ENCODE measurements at places on chromosomes 7 and 10.

DNA sequence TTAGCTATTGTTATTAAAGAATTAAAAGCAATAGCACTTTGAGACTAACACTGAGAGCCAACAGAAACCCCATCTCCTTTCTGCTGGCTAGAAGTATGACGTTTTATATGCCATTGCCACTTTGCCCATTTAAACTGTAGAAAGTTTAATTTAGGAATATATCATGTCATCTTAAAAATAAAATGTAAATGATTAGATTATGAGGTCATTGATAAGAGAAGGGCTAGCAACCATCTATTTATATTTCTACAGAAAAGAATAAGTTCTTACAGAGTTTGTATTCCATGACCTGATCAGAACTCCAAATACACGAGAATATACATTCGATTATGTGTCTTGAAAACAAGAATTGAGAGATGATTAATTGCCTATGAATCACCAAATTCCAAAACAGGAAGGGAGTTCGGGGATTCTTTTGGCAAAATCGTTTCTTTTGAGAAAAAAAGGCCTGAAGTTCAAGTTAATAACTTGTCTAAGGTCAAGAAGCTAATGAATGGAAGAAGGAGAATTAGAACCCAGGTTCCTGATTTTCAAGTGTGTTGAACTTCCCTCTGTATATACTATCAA lies 227.0 kb downstream of the TRIL start:
- no peak for DNase-seq

GRCh38 chr10:108819302-108819701 lies 1104.0 kb downstream of the XPNPEP1 start:
- no peak for DNase-seq

- DNase-seq: peak; percentile 8
These were observed 473 bp upstream of the CCDC201 start for GRCh38 chr7:45873355-45873754.

DNA sequence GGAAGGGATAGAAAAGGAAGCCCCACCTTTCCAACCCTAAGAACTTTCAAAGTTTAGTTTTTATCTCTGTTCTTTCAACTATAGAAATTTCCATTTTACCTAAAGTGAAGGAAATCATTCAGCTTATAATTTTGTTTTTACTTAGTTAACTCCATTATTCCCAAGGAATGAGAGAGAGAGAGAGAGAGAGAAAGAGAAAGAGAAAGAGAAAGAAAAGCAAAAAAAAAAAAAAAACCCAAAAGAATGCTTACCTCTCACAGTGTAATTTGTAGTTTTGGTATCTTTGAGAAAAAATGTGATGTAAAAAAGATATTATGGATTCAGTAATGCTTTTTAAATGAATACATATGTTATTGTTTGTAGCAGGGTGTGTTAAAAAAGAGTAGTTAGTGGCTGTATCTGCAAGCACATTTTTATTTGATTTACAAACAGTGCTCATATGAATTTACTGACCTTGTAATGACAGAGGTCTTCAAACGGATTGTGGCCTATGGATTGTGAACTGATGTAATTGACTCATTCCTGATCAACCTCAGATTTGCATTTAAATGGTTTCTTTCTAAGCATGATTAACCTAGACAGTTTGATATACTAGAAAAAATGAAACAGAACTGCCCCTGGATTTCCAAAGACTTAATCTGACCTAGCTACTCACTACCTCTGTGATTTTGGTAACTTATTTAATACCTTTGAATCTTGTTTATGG lies 64.9 kb downstream of the LCOR start:
- no peak for DNase-seq

DNA sequence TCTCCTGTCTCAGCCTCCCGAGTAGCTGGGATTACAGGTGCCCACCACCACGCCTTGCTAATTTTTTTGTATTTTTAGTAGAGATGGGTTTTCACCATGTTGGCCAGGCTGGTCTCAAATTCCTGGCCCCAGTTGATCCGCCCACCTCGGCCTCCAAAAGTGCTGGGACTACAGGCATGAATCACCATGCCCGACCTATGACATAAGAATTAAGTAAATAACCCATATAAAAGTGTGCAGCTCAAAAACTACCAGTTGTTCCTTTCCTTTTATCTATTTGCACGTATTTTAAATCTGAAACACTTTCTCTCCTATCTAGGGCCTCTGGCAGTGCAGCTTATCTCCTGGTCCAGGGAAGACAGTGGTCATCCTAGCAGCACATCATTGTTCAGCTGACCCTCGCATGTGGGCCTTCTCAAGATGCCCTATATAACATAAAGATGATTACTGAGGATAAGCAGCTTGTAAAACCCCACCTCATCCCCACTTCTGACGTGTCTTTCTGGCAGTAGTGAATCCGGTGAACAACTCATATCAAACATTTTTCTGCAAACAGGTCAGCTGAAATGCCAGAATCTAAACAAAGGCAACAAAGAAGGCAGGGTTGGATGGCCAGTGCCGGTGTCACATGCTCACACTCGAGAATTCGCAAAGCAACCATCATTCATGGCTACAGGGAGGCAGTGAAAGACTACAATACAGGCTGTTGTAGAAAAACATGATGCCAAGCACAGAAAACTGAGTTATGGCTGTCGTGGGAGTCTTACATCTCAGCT lies 36.0 kb upstream of the KCNIP2 start:
- DNase-seq: peak; percentile 6

DNA sequence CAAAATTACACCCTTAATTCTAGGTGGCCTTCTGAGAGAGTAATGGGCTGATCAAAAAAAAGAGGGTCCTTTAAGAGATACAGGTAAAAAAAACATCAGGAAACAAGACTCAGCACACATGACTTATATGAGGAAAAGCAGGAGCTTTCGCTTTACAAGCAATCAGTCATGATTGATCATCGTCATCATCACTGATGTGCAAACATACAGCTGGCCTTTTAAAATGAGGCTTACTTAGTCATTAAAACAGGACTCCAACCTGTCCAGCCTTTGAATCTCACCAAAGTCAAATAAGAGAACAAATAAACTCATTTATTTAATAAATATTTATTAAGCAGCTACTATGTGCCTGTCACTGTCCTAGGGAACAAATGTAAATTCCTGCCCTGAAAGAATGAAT lies 255.3 kb downstream of the SKAP2 start:
- DNase-seq: no peak

DNA sequence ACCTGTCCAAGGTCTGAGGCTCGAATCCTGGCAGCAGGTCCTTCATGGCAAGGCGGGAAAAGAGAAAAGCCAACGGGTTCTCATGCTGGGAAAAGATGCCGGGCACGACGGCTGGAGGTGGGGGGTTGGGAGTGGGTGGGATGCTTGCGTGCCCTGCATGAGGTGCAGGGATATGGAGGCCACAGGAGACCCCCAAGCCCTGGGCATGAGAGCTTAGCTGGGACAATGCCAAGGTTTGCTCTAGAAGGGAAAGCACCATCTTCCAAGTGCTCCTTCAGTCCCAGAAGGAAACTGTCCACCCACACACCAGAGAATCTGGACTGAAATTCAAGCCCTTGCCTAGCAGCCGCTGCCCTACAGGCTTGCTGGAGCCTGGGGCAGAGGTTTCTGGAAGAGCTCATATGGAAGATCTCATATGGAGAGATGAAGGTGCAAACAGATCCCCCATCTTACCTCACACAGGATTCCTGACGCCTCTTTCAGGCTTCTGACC lies 64.3 kb downstream of the ZRANB1 start:
- DNase-seq: no peak

GRCh38 chr10:127059314-127059713 lies 137.1 kb downstream of the INSYN2A start:
- no peak for DNase-seq

GRCh38 chr7:111508387-111508786 lies 53.9 kb downstream of the IMMP2L start:
- DNase-seq: no peak

DNA sequence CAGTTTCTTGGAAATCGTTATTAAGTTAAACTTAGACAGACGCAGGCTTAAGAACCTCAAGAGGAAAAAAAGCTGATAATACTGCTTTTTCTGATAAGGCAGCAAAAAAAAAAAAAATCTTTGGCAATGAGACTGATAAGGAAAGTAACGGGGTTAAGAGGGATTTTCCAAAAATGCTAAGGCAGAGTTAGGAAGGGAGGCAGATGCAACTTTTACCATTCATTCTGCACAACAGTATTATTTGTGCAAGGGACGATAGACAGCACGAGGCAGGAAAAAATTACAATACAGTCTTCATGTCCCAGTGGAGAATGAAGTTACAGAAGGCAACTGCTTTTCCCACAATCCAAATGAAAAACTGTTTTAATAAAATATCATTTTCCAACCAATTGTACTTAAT lies 194.0 kb downstream of the DOCK4 start:
- DNase-seq: no peak

- DNase-seq: no peak
These were observed 46.5 kb upstream of the C10orf71 start for GRCh38 chr10:49252313-49253034.

- no peak for DNase-seq
These were observed 98.0 kb downstream of the TMEM26 start for GRCh38 chr10:61355211-61355610.

GRCh38 chr10:85741626-85742300 lies 624.8 kb downstream of the GRID1 start:
- no peak for DNase-seq

DNA sequence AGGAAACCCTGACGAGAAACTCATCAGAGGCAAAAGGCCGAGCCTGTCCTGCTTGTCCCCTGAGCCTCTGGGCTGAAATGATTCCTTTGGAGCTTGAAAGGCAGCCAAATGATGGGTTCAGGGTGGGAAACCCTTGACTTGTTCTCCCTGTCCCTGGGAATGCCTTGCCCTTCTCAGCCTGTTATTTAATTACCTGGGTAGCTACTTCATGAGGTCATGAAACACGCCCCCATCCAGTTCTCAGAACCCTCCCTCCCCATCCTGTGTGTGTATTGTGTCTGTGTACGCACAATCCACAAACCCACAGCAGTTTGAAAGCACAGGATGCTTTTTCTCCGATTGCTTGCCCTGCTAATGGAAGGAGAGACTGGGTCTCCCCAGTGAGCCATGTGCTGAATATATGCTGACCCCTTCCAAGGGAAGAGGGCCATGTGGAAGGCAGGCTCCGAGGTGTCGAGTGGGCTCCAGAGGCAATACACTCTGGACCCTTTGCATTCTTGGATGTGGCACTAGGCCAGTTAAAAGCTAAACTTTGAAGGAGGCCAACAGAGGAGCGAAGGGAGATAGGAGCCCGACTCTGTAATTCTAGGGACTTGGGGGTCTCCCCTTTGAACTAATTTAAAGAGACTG lies 10.6 kb downstream of the DUSP5 start:
- no peak for DNase-seq

- DNase-seq: no peak
These were observed 1052.3 kb upstream of the PHF14 start for GRCh38 chr7:9921326-9921725.

- no peak for DNase-seq
These were observed 17.0 kb downstream of the CSGALNACT2 start for GRCh38 chr10:43155221-43155620.

GRCh38 chr7:33918438-33919143 lies 13.3 kb downstream of the BMPER start:
- DNase-seq: no peak

DNA sequence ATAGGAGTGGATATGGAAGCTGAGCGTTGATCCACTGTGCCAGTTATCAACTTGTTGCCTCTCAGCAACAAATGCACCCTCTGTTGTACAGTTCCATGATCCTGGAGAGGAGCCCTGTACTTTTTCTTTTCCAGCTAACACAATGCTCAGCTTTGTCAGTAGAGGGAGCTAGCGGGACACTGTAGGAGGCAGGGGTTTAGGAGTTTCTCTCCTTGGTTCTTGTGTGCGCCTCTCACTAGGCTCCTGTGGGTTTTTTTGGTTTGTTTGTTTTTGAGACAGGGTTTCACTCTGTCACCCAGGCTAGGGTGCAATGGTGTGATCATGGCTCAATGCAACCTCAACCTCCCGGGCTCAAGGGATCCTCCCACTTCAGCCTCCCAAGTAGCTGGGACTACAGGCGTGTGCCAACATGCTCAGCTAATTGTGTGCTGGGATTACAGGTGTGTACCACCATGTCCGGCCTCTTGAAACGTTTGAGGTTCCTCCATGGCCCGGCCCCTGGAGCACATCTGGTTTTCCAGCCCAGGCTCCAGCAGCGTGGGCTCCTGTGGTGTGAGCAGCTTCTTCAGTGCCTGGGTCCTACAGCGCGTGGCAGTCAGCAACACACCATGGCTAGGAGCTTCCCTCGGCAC lies 12.0 kb upstream of the MARVELD1 start:
- DNase-seq: no peak

- DNase-seq: no peak
These were observed 1.8 kb upstream of the PDGFA start for GRCh38 chr7:521221-522070.

- no peak for DNase-seq
These were observed 98.7 kb downstream of the HTR5A start for GRCh38 chr7:155168597-155169480.

DNA sequence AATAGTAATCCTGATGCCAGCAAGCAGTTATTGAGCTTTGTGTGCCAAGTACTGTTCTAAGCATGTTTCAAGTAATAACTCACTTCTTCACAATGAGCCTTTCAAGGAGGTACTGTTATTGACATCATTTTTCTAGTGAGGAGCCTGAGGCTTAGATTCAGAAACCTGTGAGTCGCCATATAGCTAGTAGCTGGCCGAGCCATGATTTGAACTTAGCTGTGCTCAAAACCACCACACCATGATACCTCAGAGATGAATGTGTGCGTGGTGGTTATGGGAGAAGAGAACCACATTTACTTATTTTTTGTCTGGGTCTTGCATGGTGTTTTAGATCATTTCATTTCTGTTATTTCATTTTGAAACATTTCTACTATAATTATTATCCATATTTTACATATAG lies 578.9 kb downstream of the AUTS2 start:
- DNase-seq: no peak

DNA sequence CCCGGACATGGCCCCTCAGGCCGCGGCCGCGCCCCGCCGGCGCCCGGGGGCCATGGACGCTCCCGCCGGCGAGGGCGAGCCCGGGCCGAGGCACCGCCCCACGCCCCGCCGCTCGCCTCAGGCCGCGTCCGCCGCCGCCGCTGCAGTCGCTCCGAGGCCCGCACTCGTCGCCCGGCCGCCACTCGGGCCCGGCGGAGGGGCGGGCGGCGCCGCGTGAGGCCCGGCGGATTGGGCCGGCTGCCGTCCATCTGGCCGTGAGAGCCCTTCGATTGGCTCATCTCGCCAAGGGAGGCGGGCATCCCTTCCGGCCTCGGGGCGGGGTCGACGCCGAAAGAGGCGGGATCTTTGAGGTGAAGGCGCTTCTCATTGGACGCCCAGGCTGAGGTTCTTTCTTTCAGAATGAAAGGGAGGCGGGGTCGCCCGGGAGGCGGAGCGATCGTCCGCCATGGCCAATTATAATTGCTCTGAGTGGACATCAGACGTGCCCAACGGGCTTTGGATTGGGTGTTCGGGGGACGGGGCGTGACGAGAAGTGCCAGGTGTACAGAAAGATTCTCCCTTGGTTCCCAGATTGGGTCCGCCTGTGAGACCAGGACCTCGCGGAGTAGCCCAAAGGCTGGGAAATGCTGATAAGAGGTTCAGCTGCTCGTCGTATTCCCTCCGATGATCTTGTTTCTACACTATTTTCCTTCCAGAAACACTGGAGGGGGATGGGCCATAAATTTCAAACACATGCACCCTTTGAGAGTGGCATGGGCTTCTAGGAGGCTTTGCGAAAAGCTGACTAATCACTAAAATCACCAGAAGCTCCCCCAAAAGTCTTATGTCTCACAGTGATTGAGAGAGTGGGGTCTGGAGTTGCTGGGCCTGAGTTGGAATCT lies at the start of gene GNA12:
Gene GNA12, minus strand, starts transcription at position 156 of the 881 bp plus-strand sequence. Its CDS starts 147 bp downstream, at position 9.
- peak; percentile 97 for DNase-seq
